ENCODE measurements at places on chromosomes 11 and 22.

GRCh38 chr11:65551572-65552387, 6.4 kb downstream of the LTBP3 start:
- DNase-seq, result peak; percentile 48

DNA sequence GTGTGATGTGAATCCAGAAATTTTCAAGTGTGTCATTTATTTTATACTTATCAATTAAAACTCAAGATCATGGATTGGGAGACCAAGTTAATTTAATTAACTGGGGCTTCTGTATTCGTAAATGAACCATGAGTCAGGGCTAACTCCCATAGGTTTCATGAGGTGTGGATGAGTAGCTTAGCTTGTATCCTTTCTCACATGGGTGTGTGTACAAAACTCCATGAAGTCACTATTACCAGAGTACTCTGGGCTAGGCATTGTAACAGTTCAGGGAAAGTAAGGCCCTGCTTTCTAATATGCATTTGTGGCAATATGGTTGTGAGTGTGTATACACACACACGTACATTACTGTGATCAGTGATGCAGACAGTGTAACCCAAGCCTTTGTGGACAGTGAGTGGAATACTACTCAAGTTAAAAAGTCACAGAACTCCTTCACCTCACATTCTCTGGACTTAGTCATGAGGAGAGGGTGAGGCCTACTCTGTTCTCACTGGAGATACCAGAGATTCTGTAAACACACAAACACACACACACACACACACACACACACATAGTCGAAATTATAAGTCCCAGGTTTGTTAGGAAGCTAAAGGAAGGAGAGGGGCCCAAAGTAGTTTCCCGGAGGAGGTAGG, 3.5 kb downstream of the CNTF start:
- DNase-seq, result no peak

DNA sequence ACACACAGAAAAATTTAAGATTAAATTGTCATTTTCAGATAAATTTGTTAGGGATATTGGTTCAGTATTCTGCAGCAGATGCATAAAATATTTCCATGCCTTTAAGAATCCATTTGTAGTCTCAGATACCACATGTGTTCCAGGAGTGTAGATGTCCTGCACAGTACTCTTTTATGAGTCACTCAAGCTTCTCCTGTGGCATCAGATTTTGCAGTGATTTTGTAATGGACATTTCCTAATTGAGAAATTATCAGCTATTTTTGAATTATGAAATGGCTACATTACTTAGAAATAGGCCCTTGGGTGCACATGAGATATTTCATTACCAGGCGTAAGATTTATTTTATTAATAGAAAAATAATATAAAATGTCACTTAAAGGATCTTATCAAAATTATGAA, 18.9 kb downstream of the MMP3 start:
- peak; percentile 51 for DNase-seq

GRCh38 chr11:57566005-57566904, 1.2 kb downstream of the UBE2L6 start:
- peak; percentile 44 for DNase-seq

DNA sequence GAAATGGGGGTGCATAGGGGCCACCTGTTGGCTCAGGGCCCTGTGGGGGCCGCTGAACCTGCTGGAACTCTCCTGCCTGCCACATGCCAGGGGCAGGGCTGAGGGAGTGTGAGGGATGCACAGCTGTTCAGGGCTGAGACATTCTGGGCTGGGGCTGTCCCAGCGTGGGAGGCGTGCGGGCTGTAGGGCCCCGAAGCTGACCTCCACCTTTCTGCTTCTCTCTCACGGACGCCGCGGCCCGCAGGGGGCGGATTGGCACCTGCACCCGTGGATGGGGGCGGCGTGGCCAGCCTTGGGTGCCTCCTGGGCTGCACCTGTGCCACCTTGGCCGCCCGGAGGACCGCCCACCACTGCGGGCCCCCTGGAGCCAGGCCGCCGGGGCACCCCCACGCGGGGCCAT, 4.1 kb downstream of the CCDC188 start:
- DNase-seq, result no peak

DNA sequence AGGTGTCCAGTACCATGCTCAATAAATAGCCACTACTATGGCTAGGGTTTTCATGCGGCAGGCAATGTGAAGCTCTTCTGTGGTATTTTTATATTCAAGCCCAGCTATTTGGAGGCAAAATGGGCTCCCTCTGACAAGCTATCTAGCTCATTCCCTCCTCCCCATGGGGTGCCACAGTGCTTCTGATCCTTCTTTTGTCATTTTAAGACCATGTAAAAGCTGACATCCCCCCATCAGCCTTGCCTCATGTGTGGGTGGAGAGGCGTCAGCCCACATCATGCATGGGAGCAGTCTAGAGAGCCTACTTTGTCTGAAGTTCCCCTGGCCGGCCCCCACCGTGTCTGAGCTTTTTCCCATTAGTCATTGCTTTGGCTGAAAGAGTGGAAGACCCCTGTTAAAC, 59.8 kb downstream of the NAV2 start:
- DNase-seq, result no peak

DNA sequence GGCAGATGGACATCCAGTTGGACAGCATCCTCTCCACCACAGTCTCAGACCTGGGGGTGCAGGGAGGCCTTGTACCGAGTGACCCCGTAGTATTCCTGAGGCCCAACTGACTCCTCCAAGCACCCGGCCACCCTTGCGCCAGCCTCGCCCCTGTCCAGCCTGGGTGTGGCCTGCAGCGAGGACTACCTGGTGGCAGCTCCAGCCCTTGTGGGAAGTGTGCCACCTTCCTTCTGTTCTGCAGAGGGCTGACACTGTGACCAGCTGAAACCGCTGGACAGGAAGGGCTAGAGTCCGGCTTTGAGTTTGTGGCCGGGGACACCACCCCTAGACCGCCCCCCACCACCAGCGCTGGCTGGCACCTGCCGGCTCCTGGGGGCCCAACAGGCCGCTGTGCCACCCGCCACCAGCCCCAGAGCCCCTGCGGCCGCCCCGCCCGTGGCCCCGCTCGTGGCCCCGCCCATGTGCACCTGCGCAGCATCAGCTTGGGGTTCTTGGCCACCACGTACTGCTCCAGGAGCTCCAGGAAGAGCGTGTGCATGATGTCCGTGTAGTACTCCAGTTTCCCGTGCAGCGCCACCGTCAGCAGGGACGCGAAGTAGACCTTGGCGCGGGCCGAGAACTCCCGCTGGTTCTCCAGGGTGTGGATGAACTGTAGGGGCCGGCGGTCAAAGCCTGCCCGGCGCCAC, 10.0 kb upstream of the MAPK11 start:
- no peak for DNase-seq

GRCh38 chr22:47201996-47202818, 439.8 kb downstream of the TBC1D22A start:
- no peak for DNase-seq

- no peak for DNase-seq
Measured at GRCh38 chr22:44661659-44662569, 40.1 kb upstream of the PRR5 start.

DNA sequence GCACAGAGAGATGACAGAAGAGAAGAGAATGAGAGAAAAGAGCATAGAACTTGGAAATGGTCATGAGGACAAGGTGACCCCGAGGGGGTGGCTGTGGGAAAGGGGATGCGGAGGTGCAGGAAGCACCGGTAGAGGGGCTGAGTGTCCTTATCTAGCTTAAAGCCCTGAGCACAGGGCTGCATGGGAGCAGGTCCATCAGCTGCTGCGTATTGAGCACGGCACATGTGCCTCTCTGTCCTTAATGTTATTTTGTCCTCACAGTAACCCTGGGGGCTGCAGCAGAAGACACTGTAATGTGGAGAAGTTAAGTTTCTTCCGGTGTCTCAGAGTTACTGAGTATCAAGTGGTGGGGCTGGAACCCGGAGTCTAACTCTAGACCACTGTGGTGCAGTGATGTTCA, 94.4 kb upstream of the OR4B1 start:
- no peak for DNase-seq

DNA sequence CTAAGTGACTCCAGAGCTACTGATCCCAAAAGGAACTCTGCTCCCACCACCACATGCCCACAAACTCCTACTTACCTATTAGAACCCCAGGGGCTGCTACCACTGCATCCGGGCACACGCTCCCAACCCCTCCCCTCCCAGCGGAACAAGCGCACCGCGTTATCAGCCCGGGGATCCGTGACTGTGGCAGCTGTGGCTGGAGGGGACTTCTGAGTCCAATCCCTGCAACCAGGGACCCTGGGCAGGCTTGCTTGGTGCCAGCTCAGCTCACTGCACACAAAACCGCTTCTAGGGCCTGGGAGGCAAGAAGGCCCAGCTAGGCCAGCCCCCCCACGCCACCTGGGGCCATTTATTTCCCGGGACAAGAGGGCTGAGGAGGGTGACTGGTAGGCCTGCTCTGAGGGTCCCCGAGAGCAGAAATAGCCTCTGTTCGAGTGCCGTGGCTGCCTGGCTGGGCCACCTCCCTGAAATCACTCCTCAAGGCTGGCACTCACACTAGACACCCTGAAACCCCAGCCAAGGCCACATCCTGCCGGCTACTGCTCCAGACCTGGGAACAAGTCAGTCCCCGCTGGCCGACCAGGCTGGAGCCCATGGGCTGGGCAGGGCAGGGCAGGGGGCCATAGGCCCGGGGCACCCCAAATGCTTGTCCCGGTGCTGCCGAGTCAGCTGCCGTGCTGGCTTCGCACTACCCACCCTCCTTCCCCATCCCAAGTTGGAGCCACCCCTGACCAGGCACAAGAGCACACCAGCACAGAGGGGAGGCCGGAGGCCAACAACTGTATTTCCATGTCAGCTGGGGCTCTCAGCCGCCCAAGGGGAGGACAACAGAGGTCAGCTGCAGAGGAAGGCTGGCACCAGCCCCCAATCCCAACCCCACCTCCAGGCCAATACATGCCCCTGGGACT, 1.9 kb upstream of the IFITM10 start:
- no peak for DNase-seq

- no peak for DNase-seq
Measured at GRCh38 chr11:118322721-118323120, 18.2 kb downstream of the CD3E start.

- peak; percentile 36 for DNase-seq
Measured at GRCh38 chr11:117058761-117059261, 39.4 kb downstream of the SIK3 start.

- DNase-seq, result no peak
Measured at GRCh38 chr11:93849201-93849600, 1.2 kb downstream of the VSTM5 start.

DNA sequence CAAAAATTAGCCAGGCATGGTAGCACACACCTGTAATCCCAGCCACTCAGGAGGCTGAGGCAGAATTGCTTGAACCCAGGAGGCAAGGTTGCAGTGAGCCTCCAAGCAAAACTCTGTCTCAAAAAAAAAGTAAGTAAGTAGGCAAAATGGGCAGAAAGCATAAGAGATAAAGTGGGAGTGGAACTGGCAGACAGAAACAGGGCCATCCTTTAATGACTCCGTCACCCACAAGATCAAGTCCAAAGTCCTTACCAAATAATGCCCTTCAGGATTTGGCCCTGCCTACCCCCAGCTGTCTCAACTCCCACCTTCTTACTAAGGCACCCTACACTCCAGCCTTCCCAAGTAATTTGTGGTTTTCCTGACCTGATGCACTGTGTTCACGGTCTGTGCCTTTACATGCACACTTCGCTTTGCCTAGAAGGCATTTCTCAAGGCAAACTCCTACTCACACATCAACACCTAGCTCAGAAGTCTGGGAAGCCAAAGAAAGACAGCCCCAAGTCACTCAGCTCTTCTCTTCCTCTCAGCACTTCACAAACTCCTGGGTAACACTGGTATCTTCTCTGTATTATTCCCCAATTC, 6.1 kb downstream of the MAPK1 start:
- DNase-seq, result peak; percentile 15

GRCh38 chr11:115471367-115471766, 32.8 kb downstream of the CADM1 start:
- no peak for DNase-seq

DNA sequence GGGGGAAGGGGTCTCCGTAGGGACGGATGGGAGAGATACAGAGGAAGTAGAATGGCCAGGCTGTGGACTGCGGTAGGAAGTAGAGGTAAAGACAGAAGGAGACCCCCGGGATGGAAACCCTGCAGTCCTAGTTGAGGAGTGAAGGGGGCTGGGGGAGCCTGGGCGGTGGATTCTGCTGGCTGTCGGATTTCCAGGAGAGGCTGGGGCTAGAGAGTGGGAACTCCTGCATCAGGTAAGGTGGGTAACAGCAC, 727 bp upstream of the SCARF2 start:
- no peak for DNase-seq

GRCh38 chr22:42434748-42435425, 2.7 kb upstream of the NFAM1 start:
- peak; percentile 49 for DNase-seq

GRCh38 chr22:21823740-21824444, 43.6 kb downstream of the MAPK1 start:
- no peak for DNase-seq

- no peak for DNase-seq
Measured at GRCh38 chr11:123082977-123083376, 21.0 kb upstream of the HSPA8 start.

DNA sequence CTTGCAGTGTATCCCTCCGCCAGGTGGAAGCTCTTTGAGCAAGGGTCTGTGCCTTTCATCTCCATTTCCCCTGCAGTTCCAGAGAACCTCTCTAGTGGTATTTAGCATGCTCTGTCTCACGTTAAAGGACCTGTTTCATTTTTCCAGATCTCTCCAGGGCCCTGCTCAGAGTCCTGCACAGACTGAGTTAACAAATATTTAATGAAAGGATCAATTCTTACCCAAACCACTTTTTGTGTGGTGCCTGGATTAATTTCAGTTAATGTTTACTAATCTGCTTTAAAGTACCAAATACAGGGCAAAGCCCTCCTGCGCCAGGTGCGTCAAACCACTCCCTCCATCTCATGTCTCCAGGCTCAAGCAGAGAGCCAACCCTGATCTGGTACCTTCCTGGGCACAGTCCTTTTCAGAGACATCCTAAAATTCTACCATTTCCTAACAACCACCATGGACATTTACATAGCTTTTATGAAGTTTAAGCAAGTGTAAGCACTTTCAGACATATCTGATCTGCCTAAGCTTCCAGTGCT, 18.7 kb upstream of the ACER3 start:
- no peak for DNase-seq

GRCh38 chr11:127070808-127071207, 70.2 kb upstream of the KIRREL3 start:
- no peak for DNase-seq

- peak; percentile 30 for DNase-seq
Measured at GRCh38 chr11:86115542-86116385, 46.9 kb upstream of the PICALM start.

DNA sequence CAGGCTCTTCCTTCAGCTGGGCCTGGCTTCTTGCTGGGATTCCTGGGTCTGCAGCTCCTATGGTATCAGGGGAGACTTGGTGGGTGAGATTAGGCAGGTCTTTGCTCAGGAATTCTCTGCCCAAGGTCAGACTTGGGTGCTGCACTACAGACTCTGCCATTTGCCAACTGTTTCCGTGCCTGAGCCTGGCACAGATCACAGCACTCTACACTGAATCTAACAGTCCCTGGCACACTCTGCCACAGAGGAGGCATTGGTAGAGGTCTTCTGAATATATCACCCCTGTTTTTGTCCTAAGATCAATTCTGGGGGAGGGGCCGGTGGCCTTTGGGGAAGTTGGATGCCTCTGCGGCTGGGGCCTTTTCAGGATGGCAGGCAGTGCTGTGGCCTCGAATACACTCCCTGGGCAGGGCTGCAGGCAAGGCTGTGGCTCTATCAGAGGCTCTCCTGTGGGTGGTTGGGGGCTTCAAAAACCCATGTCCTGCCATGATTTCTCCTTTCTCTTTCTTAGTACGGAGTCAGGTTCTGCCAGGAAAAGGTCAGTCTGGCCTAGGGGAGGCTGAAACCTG, 115.0 kb upstream of the NARS2 start:
- DNase-seq, result no peak

Measured in MCF 10A (cell line).